GOT3 (cell line): ENCODE measurements at places on chromosomes 3 and 15.

DNA sequence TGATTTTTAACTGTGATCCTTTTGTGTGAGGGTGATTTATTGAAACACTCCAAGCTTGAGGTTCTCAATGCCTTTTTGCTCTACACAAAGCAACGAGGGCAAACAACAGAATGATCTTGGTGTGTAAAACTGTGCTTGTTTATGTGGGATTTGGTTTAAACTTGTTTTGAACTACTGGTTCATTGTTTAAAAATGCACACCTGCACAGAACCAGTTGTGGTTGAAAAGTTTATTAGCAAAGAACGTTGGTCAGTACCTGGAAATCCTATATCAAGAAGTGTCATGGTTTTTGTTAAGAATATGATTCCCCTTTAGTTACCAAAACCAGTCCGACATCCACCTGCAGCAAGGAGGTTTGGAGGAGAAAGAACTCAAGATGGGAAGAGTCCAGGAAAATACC lies 239.4 kb downstream of the WNT5A start:
- no peak for DNase-seq

DNA sequence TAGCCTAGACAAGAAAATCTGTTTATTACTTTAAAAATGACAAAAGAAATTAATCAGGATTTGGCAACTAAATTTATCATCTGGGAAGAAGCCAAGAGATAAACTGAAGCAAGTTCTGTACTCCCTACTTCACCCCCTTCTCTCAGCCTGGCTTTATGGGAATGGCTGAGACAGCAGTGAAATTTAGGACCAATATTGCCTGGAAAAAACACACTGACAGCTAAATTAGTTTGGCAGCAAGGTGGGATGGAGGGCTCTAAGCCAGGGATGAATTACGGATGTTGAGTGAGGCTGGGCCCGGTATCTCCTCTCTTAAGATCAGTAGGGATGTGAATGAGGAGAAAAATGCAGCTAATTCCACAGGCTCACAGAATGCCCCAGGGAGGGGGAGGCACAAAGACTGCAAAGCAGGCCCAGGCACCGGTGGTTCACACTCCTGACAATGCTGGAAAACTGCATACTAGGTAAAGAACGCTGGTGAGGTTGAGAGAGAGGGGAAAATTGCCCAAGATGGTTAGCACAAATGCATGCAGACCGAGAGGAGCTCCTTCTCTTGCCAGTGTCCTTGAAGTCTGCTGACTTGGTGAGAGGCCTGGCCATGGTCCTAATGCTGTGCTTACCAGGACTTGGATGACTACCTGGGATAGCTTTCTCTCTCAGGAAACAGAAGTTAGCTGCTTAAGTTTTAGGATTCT lies 89.0 kb downstream of the WDR76 start:
- no peak for DNase-seq

- DNase-seq, result no peak
Measured at GRCh38 chr15:31478702-31479221, 152.1 kb downstream of the KLF13 start.

DNA sequence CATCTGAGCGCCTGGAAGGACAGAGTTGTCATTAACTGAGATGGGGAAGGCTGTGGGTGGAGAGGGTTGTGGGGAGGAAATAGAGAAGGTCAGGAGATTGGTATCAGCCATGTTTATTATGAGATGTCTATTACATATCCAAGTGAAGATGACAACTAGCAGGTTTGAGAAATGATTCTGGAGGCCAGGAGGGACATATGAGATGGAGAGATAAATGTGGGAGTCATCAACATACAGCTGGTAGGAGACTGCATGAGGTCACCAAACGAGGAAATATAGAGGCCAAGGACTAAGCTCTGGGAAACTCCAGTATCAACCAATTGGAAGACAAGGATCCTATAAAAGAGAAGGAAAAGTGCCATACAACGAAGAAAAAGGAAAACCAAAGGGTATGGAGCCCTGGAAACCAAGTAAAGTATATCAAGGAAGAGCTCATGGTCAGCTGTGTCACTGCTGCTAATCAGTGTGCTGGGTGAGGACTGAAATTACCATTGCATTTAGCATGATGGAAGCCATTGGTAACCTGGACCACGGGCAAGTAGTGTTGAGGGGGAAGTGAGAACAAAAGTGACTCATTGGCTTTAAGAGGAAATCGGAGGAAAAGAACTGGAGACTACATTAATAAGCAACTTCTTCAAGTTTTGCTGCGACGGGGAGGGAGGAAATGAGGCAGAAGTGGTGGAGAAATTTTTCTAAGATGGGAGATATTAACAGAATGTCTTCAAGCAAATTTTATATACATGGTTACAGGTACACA lies 14.0 kb upstream of the UACA start:
- no peak for DNase-seq

- DNase-seq, result no peak
Measured at GRCh38 chr3:159789742-159790635, 198.6 kb upstream of the IL12A start.

GRCh38 chr3:17301271-17301670 lies 416.5 kb downstream of the PLCL2 start:
- no peak for DNase-seq

DNA sequence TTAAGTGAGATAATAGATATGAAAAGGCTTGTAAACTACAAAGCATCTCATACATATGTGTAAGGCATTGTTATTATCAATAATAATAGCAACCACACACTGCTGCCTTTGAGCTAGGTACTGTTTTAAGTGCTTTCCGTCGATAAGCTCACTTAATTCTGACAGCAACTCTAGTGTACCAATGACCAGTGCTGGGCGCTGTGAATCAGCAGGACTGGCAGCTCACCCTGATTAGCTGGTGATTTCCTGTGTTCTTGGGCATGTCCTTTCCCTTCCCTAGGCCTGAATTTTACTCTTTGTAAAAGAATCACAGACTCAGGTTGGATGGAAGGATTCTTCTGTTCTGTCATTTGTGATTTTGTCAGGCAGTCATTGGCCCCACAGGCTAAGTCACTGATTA lies 215.6 kb downstream of the LPP start:
- no peak for DNase-seq

- DNase-seq, result no peak
Measured at GRCh38 chr3:9718118-9718517, 13.4 kb upstream of the BRPF1 start.

GRCh38 chr3:134871818-134872217 lies 76.8 kb downstream of the EPHB1 start:
- DNase-seq, result no peak

GRCh38 chr3:107142171-107142570 lies 235.1 kb upstream of the CCDC54 start:
- DNase-seq, result no peak

DNA sequence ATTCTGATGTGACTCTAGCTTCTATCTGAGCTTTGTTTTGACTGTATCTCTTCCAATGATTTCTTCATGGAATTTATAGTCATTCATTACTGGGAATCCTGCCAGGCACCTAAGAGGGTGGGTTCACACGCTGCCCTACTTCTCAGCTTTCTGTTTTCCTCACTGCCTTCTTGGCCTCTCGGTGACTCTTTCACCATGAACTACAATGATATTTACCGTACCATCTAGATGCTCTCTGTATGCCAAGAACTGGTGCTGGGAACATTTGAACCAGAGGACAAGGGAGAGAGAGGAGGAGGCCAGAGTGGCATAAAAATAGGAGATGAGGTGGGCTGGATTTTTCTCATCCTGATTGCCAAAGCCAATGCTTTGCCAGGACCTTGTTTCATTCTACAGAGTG lies 280.0 kb upstream of the P2RY1 start:
- no peak for DNase-seq

DNA sequence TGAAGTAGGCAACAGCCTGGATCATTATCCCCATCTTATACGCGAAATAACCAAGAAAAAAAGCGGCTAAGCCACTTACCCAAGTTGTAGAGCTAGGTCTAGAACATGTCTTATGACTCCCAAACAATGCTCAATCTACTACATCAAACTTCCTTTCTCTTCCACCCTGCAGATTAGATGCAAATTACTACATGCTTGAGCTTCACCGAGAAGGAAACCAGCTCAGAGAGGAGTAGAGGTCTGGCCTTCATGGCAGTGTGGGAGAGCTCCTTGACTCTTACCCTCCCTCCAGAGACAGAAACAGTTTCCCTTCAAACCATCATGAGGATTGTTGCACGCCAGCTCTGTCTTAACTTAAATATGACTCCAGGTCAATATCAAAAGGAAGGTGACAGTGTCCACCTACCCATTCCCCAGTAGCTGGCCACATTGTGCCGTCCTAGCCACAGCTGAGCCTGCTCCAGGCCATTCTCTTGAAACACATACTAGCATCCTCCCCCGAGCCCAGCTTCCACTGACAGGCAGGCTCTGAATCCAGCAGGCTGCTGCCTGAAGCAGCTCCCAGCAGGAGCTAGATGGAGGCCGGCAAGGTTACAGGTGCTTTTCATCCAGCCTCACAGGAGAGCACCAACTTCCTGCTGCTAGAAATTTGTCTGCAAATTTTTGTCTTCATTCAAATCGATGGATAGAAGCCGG lies 56.8 kb downstream of the CPN2 start:
- no peak for DNase-seq

- no peak for DNase-seq
Measured at GRCh38 chr3:36511791-36512486, 131.6 kb downstream of the STAC start.

DNA sequence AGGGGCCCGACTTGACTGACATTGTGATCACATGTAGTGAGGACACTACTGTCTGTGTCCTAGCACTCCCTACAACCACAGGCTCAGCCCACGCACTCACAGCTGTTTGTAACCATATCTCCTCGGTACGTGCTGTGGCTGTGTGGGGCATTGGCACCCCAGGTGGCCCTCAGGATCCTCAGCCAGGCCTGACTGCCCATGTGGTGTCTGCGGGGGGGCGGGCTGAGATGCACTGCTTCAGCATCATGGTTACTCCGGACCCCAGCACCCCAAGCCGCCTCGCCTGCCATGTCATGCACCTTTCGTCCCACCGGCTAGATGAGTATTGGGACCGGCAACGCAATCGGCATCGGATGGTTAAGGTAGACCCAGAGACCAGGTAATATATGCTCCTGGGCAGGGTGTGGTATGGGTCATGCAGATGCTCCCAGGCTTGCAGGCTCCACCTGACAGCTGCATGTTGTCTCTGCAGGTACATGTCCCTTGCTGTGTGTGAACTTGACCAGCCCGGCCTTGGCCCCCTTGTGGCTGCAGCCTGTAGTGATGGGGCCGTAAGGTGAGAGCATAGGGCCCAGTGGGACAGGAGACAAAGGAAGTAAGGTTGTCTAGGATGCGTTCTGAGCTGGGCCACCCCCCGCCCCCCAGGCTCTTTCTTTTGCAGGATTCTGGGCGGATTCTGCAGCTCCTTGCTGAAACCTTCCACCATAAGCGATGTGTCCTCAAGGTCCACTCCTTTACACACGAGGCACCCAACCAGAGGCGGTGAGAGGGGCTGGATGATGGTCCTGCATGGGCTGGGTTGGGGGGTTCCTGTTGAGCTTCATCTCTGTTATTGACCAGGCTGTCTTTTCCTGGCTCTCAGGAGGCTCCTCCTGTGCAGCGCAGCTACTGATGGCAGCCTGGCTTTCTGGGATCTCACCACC lies 4.4 kb downstream of the DALRD3 start:
- DNase-seq, result no peak

GRCh38 chr15:40249477-40250303 lies 10.8 kb downstream of the PAK6 start:
- no peak for DNase-seq

- no peak for DNase-seq
Measured at GRCh38 chr3:52819936-52820335, 10.5 kb downstream of the ITIH4 start.

- no peak for DNase-seq
Measured at GRCh38 chr3:66675366-66675765, 174.5 kb upstream of the LRIG1 start.

- no peak for DNase-seq
Measured at GRCh38 chr15:55222588-55222987, 25.8 kb upstream of the RSL24D1 start.

DNA sequence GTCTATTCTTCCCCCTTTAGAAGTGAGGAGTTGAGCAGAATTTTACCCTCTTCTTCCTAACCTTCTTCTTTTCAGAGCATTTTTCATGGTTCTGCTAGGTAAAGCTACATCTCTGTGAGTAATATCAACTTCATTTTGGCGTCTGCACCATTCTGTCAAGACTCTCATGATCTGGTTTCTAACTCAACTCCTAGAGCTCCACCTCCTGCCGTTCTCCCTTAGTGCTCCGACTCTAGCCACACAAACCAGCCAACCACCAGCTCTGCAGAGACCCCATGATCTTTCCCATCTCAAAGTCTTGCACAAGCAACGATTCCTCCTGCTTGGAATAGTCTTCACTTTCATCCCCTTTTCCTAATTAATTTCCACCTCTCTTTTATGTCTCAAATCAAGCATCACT lies 193.9 kb upstream of the TMC3 start:
- DNase-seq, result no peak

DNA sequence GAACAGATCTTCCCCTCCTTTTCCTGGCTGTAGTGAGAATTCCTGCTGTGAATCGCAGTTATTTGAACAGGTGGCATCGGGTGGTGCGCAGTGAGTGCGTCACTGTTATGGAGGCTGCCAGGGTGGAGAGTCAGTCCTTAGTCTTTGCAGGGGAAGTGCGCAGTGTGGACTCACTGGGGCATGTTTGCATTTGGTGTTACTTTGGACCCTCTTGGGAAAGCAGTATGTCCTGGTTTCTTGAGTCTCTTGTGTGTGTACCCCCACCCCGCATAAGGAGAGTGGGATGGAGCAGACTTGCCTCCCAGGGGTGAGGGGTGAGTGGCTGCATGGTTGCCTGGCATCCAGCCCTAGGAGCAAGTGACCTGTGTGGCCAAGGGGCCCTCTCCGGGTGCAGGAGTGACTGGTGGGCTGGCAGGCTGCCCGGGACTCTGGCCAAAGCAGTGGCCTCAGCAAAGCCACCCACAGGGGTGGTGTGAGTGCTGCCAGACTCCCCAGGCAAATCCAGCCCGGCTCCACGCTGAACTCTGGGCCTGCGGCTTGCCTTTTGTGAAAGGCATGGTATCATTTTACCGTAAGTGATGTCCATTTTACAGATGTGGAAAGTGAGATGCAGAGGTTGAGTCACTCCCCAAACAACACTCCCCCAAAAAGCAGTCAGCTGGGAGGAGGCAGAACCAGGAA lies 46.4 kb downstream of the DNASE1L3 start:
- DNase-seq, result no peak

- no peak for DNase-seq
Measured at GRCh38 chr3:21839176-21839575, 88.2 kb upstream of the ZNF385D start.

DNA sequence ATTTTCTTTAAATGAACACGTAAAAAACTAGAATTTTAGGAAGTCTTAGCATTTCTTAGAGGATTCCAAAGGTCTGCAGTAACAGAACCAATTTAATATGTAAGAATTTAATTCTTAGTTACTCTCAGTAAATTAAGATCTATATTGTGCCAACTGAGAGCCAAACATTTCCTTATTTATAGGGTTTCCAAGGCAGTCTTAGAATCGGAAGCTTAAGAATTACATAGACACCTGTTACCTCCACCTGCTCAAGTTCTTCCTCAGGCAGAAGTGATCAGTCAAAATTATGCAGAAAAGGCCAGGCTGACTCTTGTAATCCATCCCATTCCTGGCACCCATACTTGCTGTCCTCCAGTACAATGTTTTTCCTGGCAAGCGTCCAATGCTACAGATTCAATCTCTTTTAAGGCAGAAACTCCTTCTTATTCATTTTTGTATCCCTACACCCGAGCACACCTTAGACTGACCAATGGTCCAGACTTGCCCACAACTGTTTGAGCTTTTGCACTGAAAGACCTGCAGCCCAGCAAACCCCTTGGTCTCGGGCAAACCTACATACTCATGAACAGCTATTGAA lies 64.3 kb downstream of the NCEH1 start:
- no peak for DNase-seq

GRCh38 chr3:20056725-20057611 lies 16.7 kb downstream of the KAT2B start:
- DNase-seq, result no peak
